ENCODE measurements at places on chromosomes 2 and 18. TPM values are rescaled to one million over a fixed set of nuclear protein-coding genes. Genes with fewer than 3 reads are reported as not detected.
A peak's percentile ranks its signal among the peaks of the same experiment; 100 is the strongest.

- no peaks in the 10 kb centered on the region for H3K36me3 ChIP-seq
- no peak for DNase-seq
- no peak overlapping the region for H3K27ac ChIP-seq
- no peaks in the 10 kb centered on the region for H3K27me3 ChIP-seq
Observed at GRCh38 chr2:224159345-224159928, 120.4 kb upstream of the SERPINE2 start.

DNA sequence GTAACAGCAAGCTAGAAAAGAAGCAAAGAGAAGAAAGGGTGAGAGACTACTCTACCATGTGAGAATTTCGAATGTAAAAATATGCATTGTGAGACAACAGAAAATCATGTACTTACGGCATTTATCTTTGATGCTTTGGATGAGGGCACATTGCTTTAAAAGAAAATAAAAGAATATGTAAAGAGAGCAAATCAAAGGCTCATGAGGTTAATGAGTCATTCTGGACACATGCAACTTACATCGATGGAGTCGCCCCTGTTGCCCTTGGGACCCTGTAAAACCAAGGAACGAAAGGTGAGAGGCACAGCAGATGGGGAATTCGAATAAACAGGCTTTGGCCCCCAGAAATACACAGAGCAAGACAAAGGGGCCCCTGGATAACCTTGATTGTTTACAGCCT is 69.0 kb downstream of the COL6A3 start:
- no peaks in the 10 kb centered on the region for H3K4me1 ChIP-seq
- no peaks in the 10 kb centered on the region for H3K36me3 ChIP-seq
- H3K27ac ChIP-seq = no peak overlapping the region
- no peak overlapping the region for H3K4me3 ChIP-seq

GRCh38 chr18:74546751-74547530 is 12.6 kb downstream of the CNDP1 start:
- no peaks in the 10 kb centered on the region for H3K36me3 ChIP-seq
- H3K4me3 ChIP-seq = no peak overlapping the region
- no peaks in the 10 kb centered on the region for H3K27me3 ChIP-seq

GRCh38 chr2:171281110-171281509 is 120.4 kb upstream of the TLK1 start:
- H3K4me1 ChIP-seq = no peaks in the 10 kb centered on the region
- H3K27me3 ChIP-seq = no peaks in the 10 kb centered on the region
- H3K36me3 ChIP-seq = no peaks in the 10 kb centered on the region
- no peak overlapping the region for H3K27ac ChIP-seq
- no peak for DNase-seq
- no peak overlapping the region for H3K4me3 ChIP-seq

DNA sequence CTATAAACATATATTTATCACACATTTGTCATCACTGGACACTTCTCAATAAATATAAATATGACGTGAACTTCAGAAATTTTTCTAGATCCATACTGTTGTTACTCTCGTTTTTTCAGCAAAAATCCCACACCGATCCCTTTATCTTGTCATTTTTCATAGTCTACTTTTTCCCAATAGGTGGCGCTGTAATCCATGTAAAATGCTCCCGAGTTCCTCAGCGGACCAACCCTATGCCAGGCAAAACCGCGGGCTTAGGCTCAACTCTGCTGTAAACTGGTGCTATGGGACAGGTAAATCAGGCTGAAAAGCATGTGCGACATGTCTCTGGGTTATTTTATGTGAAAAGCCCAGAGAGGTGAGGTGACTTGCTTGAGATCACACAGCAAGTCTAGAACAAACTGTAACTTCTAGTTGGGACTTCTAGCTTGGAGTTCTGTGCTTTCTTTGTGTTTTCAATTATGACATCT is 104.0 kb downstream of the COBLL1 start:
- H3K27me3 ChIP-seq = no peaks in the 10 kb centered on the region
- H3K36me3 ChIP-seq = no peaks in the 10 kb centered on the region
- H3K27ac ChIP-seq = no peak overlapping the region
- no peak overlapping the region for H3K4me3 ChIP-seq
- peaks cover 8% of the 10 kb centered on the region for H3K4me1 ChIP-seq

GRCh38 chr2:30569946-30570345 is 122.9 kb downstream of the LCLAT1 start:
- H3K27me3 ChIP-seq = no peaks in the 10 kb centered on the region
- H3K4me3 ChIP-seq = no peak overlapping the region
- no peaks in the 10 kb centered on the region for H3K36me3 ChIP-seq
- DNase-seq = no peak

- H3K36me3 ChIP-seq = no peaks in the 10 kb centered on the region
- no peaks in the 10 kb centered on the region for H3K4me1 ChIP-seq
- H3K27ac ChIP-seq = no peak overlapping the region
- H3K27me3 ChIP-seq = no peaks in the 10 kb centered on the region
Observed at GRCh38 chr2:170493426-170494097, 221.6 kb upstream of the SP5 start.

GRCh38 chr2:25594991-25595390 is 78.4 kb downstream of the DTNB start:
- no peak overlapping the region for H3K27ac ChIP-seq
- no peak for DNase-seq
- H3K4me3 ChIP-seq = no peak overlapping the region

DNA sequence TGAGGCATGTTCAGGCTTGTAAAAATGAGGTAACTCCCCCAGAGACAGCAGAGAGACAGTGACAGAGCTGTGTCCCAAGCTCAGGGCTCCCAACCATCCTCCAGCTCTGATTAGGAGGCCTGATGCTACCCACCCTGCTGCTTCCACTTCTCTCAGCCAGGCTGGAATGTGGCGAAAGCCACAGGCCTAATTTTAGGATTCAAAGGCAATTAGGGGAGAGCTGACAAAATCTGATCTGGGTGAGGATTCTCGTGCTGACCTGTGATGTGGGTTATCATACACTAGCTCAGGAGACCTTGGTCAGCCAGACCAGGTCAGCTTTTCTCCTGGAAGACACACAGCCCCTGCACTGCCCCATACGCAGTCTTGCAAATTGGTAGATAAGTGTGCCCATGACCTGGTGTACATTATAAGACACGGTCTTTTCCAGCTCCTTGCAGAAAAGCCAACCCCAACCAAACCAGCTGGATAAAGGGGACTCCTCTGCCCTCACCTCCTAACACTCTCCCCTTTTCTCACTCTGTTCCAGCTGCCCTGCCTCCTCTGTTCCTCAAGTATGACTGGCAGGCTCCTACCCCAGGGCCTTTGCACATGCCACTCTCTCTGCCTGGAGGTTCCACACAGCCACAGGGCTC is 225.9 kb downstream of the MGAT5 start:
- H3K27ac ChIP-seq = no peak overlapping the region
- no peaks in the 10 kb centered on the region for H3K4me1 ChIP-seq
- no peak for DNase-seq
- H3K4me3 ChIP-seq = no peak overlapping the region
- H3K27me3 ChIP-seq = no peaks in the 10 kb centered on the region
- H3K36me3 ChIP-seq = no peaks in the 10 kb centered on the region

GRCh38 chr2:237530472-237531433 is 35.6 kb upstream of the PRLH start:
- no peak overlapping the region for H3K4me3 ChIP-seq
- H3K36me3 ChIP-seq = no peaks in the 10 kb centered on the region
- no peaks in the 10 kb centered on the region for H3K27me3 ChIP-seq

GRCh38 chr2:129730979-129731378 is 248.5 kb upstream of the RAB6C start:
- H3K4me1 ChIP-seq = no peaks in the 10 kb centered on the region
- no peak overlapping the region for H3K4me3 ChIP-seq
- H3K36me3 ChIP-seq = no peaks in the 10 kb centered on the region
- H3K27me3 ChIP-seq = no peaks in the 10 kb centered on the region

GRCh38 chr2:202237787-202238233 is 587 bp downstream of the SUMO1 start:
- H3K27me3 ChIP-seq = no peaks in the 10 kb centered on the region
- peak overlapping the region; percentile 65 for H3K27ac ChIP-seq
- H3K4me3 ChIP-seq = peak overlapping the region; percentile 78

DNA sequence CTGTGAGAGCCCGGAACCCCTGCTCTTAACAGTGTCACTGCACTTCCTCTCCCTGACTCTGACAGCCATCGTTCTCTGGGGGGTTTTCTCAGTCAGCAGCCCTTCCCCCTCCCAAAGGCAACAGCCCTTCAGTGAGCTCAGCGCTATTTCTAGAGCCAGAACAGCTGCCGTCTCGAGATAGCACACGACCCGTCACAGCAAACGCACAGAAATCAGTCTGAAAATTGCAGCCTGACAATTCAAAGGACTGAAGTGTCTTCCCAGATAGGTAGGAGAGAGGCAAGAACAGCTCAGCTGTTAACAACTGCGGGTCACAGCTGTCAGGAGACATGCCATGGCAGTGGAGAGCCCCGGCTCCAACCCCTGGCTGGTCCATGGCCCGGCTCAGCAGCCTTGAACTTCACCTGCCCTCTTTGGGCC is 45.4 kb downstream of the ST8SIA5 start:
- peaks cover 10% of the 10 kb centered on the region for H3K27me3 ChIP-seq
- H3K27ac ChIP-seq = no peak overlapping the region
- H3K36me3 ChIP-seq = no peaks in the 10 kb centered on the region
- no peak for DNase-seq
- no peak overlapping the region for H3K4me3 ChIP-seq

- H3K27ac ChIP-seq = no peak overlapping the region
- H3K36me3 ChIP-seq = no peaks in the 10 kb centered on the region
- H3K4me3 ChIP-seq = no peak overlapping the region
- H3K4me1 ChIP-seq = no peaks in the 10 kb centered on the region
- no peaks in the 10 kb centered on the region for H3K27me3 ChIP-seq
Observed at GRCh38 chr18:73784853-73785252, 362.8 kb downstream of the FBXO15 start.

GRCh38 chr2:36670881-36671595 is 25.5 kb upstream of the VIT start:
- H3K4me3 ChIP-seq = no peak overlapping the region
- H3K27ac ChIP-seq = no peak overlapping the region
- DNase-seq = peak; percentile 32
- H3K27me3 ChIP-seq = no peaks in the 10 kb centered on the region

DNA sequence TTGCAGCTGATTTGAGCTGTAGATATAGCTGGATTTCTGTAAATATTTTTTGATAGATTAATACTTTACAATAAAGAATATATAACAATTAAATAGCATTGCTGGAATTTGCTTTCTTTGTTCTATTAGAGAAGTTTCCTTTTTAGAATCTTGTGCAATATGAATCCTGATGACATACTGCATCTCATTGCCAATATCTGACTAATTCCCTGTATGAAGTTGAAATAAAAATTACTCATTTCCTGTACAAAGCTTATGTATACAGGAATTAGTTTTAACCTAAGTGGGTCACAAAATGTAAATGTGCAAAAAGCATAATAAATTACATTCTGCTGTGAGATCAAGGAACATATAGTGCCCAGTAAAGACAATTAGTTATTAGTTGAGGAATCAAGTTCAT is 72.8 kb upstream of the TMEFF2 start:
- no peak overlapping the region for H3K4me3 ChIP-seq
- no peaks in the 10 kb centered on the region for H3K36me3 ChIP-seq
- H3K4me1 ChIP-seq = peaks cover 15% of the 10 kb centered on the region
- H3K27ac ChIP-seq = peak overlapping the region; percentile 90

DNA sequence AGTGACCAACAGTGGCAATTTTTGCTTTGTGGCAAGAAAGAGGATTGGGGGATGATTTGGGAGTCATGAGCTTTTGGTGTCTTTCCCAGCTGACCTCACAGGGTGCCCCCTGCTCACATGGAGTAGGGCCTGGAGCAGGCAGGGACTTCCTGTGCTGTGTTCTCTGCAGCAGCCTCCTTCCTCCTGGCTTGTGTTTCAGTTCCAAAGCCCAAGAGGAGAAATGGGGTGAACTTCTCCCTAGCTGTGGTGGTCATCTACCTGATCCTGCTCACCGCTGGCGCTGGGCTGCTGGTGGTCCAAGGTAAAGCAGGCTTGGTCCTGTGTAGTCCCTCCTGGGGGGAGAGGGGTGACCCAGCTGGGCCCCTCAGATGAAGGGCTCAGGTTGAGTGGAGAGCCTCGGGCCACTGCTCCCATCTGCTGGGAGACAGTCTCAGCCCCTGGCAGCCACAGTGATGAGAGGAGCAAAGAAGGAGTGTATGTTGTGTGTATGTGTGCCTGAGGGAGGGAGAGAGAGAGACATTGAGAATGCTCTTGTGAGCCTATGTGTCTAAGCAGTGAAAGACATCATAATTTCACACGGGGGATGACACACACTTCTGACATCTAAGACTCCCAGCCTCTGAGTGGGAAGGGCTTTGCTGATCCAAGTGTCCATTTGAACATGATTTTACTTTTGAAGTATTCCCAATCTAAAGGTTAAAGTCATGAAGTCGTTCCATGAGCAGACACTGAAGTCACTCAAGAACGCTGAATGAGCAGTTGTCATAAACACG is 27.2 kb downstream of the MARCO start:
- no peaks in the 10 kb centered on the region for H3K27me3 ChIP-seq
- H3K4me3 ChIP-seq = no peak overlapping the region
- no peaks in the 10 kb centered on the region for H3K4me1 ChIP-seq
- H3K27ac ChIP-seq = no peak overlapping the region

- peak; percentile 78 for DNase-seq
- peaks cover 13% of the 10 kb centered on the region for H3K27me3 ChIP-seq
- H3K27ac ChIP-seq = no peak overlapping the region
- no peaks in the 10 kb centered on the region for H3K4me1 ChIP-seq
- H3K4me3 ChIP-seq = no peak overlapping the region
Observed at GRCh38 chr2:158753641-158754611, 41.2 kb upstream of the DAPL1 start.

DNA sequence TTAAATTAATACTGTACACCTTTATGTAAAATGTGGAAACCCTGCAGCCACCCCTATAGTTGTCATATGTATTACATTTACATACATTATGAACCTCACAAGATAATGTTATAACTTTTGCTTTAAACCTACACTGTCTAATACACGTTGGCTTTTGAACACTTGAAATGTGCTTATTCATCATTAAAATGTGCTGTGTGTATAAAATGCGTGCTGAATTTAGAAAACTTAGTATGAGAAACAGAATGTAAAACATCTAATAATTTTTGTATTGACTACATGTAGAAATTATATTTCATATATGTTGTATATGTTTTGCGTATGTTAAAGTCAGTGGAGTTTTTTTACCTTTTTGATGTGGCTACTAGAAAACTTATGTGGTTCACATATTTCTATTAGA is 68.8 kb downstream of the MAPRE2 start:
- DNase-seq = peak; percentile 13
- no peak overlapping the region for H3K4me3 ChIP-seq
- no peaks in the 10 kb centered on the region for H3K27me3 ChIP-seq

- no peak overlapping the region for H3K27ac ChIP-seq
- H3K27me3 ChIP-seq = no peaks in the 10 kb centered on the region
- no peaks in the 10 kb centered on the region for H3K36me3 ChIP-seq
- DNase-seq = no peak
- no peaks in the 10 kb centered on the region for H3K4me1 ChIP-seq
Observed at GRCh38 chr18:65436430-65436829, 314.4 kb upstream of the CDH7 start.

The TNFAIP6 gene
- not detected for polyA plus RNA-seq

The PARD3B gene
- polyA plus RNA-seq = 2.2 TPM

The DSG1 gene
- not detected for polyA plus RNA-seq

The APCDD1 gene
- polyA plus RNA-seq = 1.5 TPM

The MC5R gene
- not detected for polyA plus RNA-seq

The SCN2A gene
- not detected for polyA plus RNA-seq

The GREB1 gene
- 0.19 TPM for polyA plus RNA-seq

The FOXI3 gene
- not detected for polyA plus RNA-seq

The UGT1A5 gene
- polyA plus RNA-seq = not detected

The KYNU gene
- 0.04 TPM for polyA plus RNA-seq

The IL1RL1 gene
- polyA plus RNA-seq = 32.2 TPM

The OSR1 gene
- polyA plus RNA-seq = not detected

The DCC gene
- not detected for polyA plus RNA-seq

The RGPD3 gene
- 0.02 TPM for polyA plus RNA-seq

The IL1RL2 gene
- polyA plus RNA-seq = 0.08 TPM

All from endothelial cell of umbilical vein (primary cell).